IPS DF 6.9 (cell line): ENCODE measurements at places on chromosomes 4 and X.

GRCh38 chr4:7396186-7396910 is 38.4 kb downstream of the PSAPL1 start:
- no peak for DNase-seq
- H3K4me3 ChIP-seq: no peak overlapping the region
- H3K36me3 ChIP-seq: no peaks in the 10 kb centered on the region
- no peaks in the 10 kb centered on the region for H3K27me3 ChIP-seq
- no peaks in the 10 kb centered on the region for H3K4me1 ChIP-seq

GRCh38 chrX:154401918-154402621 is 3.9 kb downstream of the RPL10 start:
- no peaks in the 10 kb centered on the region for H3K27me3 ChIP-seq
- H3K4me1 ChIP-seq: peaks cover 3% of the 10 kb centered on the region; the same call in 1 of the 2 replicates
- peaks cover 23% of the 10 kb centered on the region; the same call in 1 of the 2 replicates for H3K36me3 ChIP-seq
- DNase-seq: no peak
- H3K27ac ChIP-seq: no peak overlapping the region

GRCh38 chrX:123990602-123991001 is 29.1 kb downstream of the STAG2 start:
- no peak overlapping the region for H3K27ac ChIP-seq
- no peaks in the 10 kb centered on the region for H3K4me1 ChIP-seq
- no peak for DNase-seq
- H3K36me3 ChIP-seq: no peaks in the 10 kb centered on the region

DNA sequence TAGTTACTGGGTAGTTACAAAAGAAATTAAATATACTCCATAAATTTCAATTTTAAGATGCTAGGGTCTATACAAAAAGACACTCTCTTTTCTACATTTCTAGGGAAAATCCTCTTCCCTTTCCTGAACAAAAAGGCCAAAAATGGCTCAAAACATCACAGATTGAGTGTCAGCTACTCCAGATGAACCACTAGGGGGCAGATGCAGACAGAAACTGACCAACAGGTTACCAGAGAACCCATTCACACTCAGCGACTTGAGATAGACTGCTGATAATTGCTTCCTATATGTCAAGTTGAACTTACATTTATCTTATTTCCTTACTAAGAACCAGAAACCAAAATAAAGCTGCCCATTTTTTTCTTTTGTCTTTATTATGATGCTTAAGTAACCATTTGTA is 83.4 kb upstream of the MID1IP1 start:
- H3K4me1 ChIP-seq: no peaks in the 10 kb centered on the region
- no peak overlapping the region for H3K4me3 ChIP-seq
- H3K27ac ChIP-seq: no peak overlapping the region

- no peaks in the 10 kb centered on the region for H3K4me1 ChIP-seq
- H3K27me3 ChIP-seq: no peaks in the 10 kb centered on the region
Observed at GRCh38 chrX:136310411-136310810, 9.6 kb downstream of the ADGRG4 start.

DNA sequence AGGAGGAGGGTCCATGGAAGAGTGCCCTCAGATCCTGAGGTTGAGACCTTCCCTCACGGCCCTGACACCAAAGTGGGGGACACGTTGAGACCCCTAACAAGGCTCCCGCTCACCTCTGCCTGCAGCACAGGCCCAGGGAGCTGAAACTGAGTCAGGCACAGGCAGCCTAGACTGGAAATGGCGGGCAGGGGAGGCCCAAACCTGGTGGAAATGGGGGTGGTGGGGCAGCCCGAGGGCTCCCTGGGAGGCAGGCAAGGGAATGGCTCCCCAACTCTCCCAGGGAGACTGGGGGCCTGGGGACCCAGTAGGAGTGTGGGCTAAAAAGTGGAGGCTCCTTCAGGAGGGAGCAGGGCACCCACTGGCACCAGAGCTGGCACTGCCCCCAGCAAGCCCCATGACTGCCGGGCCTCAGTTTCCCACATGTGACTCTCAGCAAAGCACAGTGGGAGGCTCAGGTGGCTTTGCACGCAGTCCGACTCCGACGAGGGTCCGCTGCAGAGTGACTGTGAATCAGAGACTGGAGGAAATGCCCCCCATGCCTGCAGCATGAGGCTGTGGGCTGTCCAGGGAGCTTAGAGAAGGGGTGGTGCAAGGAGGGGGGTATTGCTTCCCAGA is 5.9 kb downstream of the NKX1-1 start:
- DNase-seq: no peak
- no peak overlapping the region for H3K4me3 ChIP-seq
- H3K4me1 ChIP-seq: peaks cover 2% of the 10 kb centered on the region; the same call in 1 of the 2 replicates
- peaks cover under 1% of the 10 kb centered on the region; the same call in 1 of the 2 replicates for H3K36me3 ChIP-seq

GRCh38 chrX:153397256-153397960 is 3.7 kb downstream of the PNMA6E start:
- peaks cover 1% of the 10 kb centered on the region; the same call in 1 of the 2 replicates for H3K4me1 ChIP-seq
- no peaks in the 10 kb centered on the region for H3K27me3 ChIP-seq
- no peak for DNase-seq
- no peaks in the 10 kb centered on the region for H3K36me3 ChIP-seq
- no peak overlapping the region for H3K27ac ChIP-seq
- H3K4me3 ChIP-seq: no peak overlapping the region
